Natural killer cell treated with Interleukin-12 subunit alpha and Interleukin-12 subunit beta and Interleukin-15 and Interleukin-18, amount 100 ng/mL, for 72 hours (primary cell): ENCODE measurements at places on chromosomes 2 and 18. TPM values are rescaled to one million over a fixed set of nuclear protein-coding genes. Genes with fewer than 3 reads are reported as not detected.
A peak's percentile ranks its signal among the peaks of the same experiment; 100 is the strongest.

DNA sequence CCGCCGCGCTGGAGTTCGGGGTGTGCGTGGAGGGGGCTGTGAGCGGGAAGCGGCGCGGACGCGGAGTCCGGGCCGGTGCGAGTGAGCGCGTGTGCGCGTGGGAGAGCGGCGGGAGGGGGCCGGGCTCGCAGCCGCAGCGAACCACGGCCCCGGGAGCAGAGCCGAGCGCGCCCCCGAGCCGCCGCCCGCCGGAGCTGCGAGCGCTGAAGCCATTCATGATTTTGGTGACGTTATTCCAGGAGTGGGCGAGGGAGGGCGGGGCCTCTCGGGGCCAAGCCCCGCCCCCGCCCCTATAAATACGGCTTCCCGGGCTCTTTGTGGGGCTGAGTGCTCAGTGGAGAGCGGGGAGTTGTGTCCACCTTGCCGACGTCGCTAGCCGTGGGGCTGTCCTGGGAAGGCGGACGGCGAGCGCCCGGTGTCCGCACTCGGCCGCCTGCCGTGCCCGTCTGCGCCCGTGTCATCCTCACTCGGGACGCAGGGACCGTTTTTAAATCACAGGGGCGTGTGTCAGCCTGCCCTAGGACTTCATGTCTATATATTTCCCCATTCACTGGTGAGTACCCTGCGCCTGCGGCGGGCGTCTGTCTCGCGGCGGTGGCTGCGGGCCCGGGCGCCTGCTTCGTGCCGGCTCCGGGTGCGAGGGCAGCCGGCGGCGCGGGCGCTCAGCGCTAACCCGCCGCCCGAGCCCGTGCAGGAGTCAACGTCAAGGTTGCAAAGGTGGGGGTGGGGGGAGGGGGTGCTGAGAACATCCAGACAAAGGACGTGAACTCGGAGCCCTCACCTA is at the start of gene LBH:
Gene LBH, plus strand, starts transcription at position 323 of the 784 bp plus-strand sequence. Its CDS starts 205 bp downstream, at position 528.
- peak within 1 kb of the TSS; percentile 100 for H3K27ac ChIP-seq
- H3K4me1 ChIP-seq = peaks cover 60% of the 10 kb centered on the region
- H3K36me3 ChIP-seq = peaks cover 17% of the 10 kb centered on the region

GRCh38 chr2:151946899-151947812 is 118.9 kb upstream of the ARL5A start:
- DNase-seq = no peak
- no peak overlapping the region for H3K27ac ChIP-seq
- peaks cover 14% of the 10 kb centered on the region for H3K27me3 ChIP-seq
- peaks cover 10% of the 10 kb centered on the region for H3K36me3 ChIP-seq
- no peaks in the 10 kb centered on the region for H3K4me1 ChIP-seq
- H3K4me3 ChIP-seq = no peak overlapping the region

DNA sequence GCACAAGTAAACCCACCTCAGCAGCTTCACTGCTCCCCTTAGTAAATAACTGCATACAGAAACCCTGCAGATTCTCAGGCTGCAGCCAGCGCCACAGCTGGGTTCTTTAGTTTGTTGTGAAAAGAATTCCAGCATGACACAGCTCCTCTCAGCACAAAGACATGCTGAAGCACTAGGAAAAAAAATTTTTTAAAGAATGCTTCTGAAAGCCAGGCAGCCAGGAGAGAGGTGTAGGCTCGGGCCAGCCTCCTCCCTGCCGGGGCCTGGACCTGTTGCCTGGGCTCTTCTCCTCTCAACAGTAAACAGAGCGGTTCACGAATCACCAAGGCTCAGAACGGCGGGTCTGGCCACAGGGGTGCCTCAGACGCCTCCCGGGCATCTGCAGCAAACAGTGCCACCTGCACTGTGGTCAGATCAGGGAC is 95.7 kb upstream of the POU3F3 start:
- H3K27me3 ChIP-seq = peaks cover 14% of the 10 kb centered on the region
- DNase-seq = no peak
- H3K36me3 ChIP-seq = no peaks in the 10 kb centered on the region
- no peak overlapping the region for H3K27ac ChIP-seq
- no peak overlapping the region for H3K4me3 ChIP-seq

- no peak overlapping the region for H3K27ac ChIP-seq
- H3K4me3 ChIP-seq = no peak overlapping the region
- H3K4me1 ChIP-seq = peaks cover 30% of the 10 kb centered on the region
- no peaks in the 10 kb centered on the region for H3K36me3 ChIP-seq
- no peak for DNase-seq
- no peaks in the 10 kb centered on the region for H3K27me3 ChIP-seq
Measured at GRCh38 chr2:42230891-42231290, 61.7 kb downstream of the EML4 start.

DNA sequence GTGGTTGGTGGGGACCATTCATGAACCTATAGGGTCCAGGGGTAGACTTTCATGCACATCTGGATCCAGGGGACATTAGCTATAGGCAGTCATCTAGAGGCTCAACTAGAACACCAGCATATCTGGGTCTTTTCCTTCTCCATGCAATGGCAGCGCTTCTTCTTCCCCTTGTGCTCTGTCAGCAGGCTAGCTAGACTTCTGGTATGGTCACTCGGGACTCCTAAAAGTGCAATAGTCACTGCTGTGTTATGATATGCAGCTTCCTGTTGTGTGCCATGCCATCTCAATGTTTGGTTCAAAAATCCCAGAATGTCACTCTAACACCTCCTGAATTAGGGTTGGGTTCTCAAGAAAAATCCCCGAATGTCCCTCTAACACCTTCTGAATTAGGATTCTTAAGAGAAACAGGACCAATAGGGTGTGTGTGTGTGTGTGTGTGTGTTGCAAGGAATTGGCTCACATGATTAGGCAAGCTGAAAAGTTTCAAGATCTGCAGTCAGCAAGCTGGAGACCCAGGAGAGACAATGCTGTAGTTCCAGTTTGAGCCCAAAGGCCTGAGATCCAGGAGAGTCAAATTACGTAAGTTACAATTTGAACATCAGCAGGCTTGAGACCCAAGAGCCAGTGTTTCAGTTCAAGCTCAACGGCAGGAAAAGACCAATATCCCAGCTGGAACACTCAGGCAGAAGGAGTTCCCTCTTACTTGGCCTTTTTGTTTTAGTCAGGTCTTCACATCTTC is 97.1 kb upstream of the LTBP1 start:
- peaks cover 27% of the 10 kb centered on the region for H3K27me3 ChIP-seq
- no peak overlapping the region for H3K4me3 ChIP-seq
- no peak overlapping the region for H3K27ac ChIP-seq
- H3K36me3 ChIP-seq = no peaks in the 10 kb centered on the region

- no peak overlapping the region for H3K4me3 ChIP-seq
- peaks cover 12% of the 10 kb centered on the region for H3K4me1 ChIP-seq
- no peaks in the 10 kb centered on the region for H3K36me3 ChIP-seq
- no peak for DNase-seq
- H3K27me3 ChIP-seq = no peaks in the 10 kb centered on the region
Measured at GRCh38 chr2:144886862-144887261, 366.9 kb upstream of the ZEB2 start.

DNA sequence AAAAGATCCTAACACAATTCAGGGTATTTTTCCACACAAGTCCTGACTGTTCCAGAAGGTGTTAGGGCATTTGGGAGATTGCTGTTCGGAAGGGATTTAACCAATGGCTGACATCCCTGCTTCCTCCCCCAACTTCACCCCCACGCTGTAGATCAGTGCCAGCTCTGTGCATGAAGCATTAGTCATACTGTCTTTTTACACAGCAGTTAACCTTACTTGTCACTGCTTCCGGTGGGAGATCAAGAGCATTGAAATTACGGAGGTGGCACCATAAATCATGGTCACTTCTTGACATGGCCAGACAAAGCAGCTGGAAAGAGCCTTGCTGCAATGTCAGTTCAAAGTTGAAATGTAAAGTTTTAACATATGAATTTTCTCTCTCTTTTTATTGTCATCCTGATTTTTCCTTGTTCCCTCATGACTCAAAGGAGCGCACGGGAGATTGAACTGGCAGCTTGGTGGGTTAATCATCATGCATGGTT is 70.2 kb downstream of the HRH4 start:
- no peak overlapping the region for H3K27ac ChIP-seq
- H3K27me3 ChIP-seq = peaks cover 33% of the 10 kb centered on the region
- no peak for DNase-seq
- no peaks in the 10 kb centered on the region for H3K36me3 ChIP-seq
- H3K4me1 ChIP-seq = peaks cover 7% of the 10 kb centered on the region

- no peaks in the 10 kb centered on the region for H3K36me3 ChIP-seq
- no peak for DNase-seq
- H3K27ac ChIP-seq = no peak overlapping the region
- H3K4me1 ChIP-seq = no peaks in the 10 kb centered on the region
- H3K27me3 ChIP-seq = no peaks in the 10 kb centered on the region
- no peak overlapping the region for H3K4me3 ChIP-seq
Measured at GRCh38 chr2:193476171-193476800, 1281.6 kb upstream of the TMEFF2 start.

DNA sequence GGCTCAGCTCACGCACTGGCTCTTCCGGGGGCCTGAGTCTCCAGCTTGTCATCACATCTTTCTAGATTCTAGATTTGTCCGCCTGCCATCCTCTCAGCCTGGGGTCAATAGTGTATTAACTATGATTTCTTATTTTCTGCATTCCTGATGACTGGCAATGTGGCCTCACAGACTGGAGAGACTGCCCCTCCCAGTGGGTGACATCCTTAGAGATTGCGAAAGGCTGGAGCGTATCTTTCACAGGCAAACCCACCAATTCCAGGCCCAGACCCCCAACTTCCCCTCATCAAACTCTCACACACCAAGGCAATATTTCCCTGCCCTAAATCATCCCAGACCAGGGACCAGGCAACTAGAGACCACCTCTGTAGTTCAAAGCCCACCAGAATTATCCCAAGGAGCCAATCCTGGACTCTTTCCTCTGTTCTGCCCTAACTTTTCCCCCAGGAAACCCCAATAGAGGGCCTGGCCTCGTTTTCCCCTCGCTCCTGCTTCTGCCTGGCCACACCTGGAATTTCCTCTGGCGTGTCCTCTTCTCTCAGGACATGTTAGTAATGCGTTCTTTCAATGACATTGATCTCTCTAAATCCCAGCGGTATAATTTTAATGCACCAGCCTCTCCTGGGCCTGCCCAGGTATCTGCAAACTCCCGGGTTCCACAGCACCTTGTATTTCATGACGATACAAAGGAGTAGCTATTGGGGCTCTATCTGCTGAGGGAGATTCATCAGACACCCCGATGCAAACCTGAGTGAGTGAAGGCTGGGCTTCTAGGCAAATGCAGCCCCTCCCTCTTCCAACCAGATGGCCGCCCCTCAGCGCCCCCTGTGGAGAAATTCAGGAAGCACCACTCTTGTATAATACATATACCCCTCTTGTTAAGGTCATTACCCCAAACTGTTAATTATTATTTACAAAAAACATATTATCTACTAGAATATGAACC is 2.4 kb upstream of the KCNF1 start:
- no peak for DNase-seq
- no peak overlapping the region for H3K4me3 ChIP-seq
- H3K36me3 ChIP-seq = no peaks in the 10 kb centered on the region
- H3K27me3 ChIP-seq = peaks cover 34% of the 10 kb centered on the region
- H3K27ac ChIP-seq = no peak overlapping the region
- no peaks in the 10 kb centered on the region for H3K4me1 ChIP-seq

DNA sequence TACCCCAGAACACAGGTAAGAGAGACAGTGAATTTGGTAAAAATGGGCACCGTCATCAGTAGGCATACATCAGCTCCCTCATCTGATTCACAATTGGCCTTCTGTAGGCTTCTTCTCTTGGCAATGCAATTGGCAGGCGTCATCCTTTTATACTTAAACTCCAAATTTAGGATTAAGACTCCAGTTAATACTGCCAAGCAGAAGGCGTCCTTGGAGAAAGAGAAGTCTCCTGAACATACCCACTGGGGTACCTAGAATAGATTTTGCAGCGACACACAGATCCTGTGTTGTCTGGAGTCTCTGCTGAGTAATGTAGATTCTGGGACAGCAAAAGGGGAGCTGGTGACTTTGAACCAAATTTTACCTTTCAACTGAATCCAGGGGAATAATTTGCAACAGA is 592 bp upstream of the METAP1D start:
- H3K27me3 ChIP-seq = peaks cover 12% of the 10 kb centered on the region
- H3K36me3 ChIP-seq = no peaks in the 10 kb centered on the region
- H3K4me3 ChIP-seq = peak overlapping the region; percentile 92
- peak overlapping the region; percentile 78 for H3K27ac ChIP-seq

GRCh38 chr18:63043516-63043915 is 276.1 kb downstream of the BCL2 start:
- no peak overlapping the region for H3K27ac ChIP-seq
- H3K27me3 ChIP-seq = no peaks in the 10 kb centered on the region
- H3K4me3 ChIP-seq = no peak overlapping the region
- H3K4me1 ChIP-seq = peaks cover 21% of the 10 kb centered on the region

- no peaks in the 10 kb centered on the region for H3K4me1 ChIP-seq
- H3K36me3 ChIP-seq = no peaks in the 10 kb centered on the region
- no peak overlapping the region for H3K27ac ChIP-seq
Measured at GRCh38 chr2:128260239-128261138, 58.2 kb downstream of the HS6ST1 start.

GRCh38 chr18:55252053-55252675 is 292.9 kb upstream of the CCDC68 start:
- DNase-seq = no peak
- no peak overlapping the region for H3K4me3 ChIP-seq
- H3K27me3 ChIP-seq = no peaks in the 10 kb centered on the region
- no peaks in the 10 kb centered on the region for H3K4me1 ChIP-seq
- no peak overlapping the region for H3K27ac ChIP-seq

Gene TRIB2
- 8.7 TPM for total RNA-seq

Gene UBR3
- 54.1 TPM for total RNA-seq
